ENCODE measurements at places on chromosomes 3 and 15.
A peak's percentile ranks its signal among the peaks of the same experiment; 100 is the strongest.

GRCh38 chr15:63809452-63809851 lies 24.3 kb downstream of the HERC1 start:
- DNase-seq: no peak

DNA sequence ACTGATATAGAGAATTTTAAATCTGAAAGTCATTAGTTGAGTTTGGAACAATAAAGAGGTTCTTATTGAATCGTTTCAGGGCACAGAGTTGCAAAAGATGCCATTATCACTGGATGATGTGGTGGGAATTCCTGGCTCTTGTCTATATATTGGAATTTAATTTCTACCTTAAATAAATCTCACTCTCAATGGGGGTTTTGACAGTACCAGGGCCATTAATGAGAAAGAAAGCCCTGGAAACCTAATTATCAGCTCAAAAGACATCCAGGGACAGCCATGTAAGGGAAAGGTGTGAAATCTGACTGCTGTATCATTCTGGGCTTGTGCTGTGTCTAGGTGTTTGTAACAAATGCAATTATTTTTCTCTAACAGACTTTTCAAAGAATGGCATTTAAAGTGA lies 285.7 kb downstream of the TBL1XR1 start:
- no peak for DNase-seq

- DNase-seq: no peak
These were observed 1.6 kb downstream of the NECTIN3 start for GRCh38 chr3:111073218-111073617.

DNA sequence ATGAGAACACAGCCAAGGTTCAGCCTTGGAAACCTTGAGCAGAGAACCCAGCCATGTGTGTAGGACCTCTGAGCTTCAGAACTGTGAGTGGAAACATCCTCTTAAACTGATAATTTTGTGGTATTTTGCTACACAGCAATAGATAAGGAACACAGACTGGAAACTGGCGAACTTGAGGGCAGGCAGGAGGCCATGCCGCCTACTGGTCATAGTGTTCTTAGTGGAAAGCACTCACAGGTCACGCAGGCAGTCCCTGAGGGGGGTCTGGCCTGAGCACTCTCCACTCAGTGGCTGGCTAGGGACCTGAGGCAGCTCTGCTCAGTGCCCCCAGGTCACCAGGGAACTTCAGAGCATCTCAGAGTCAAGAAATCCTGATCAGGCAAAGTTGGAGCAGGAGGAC lies 9.7 kb upstream of the XIRP1 start:
- DNase-seq: no peak

GRCh38 chr3:38460377-38461270 lies 6.9 kb downstream of the ACVR2B start:
- no peak for DNase-seq

DNA sequence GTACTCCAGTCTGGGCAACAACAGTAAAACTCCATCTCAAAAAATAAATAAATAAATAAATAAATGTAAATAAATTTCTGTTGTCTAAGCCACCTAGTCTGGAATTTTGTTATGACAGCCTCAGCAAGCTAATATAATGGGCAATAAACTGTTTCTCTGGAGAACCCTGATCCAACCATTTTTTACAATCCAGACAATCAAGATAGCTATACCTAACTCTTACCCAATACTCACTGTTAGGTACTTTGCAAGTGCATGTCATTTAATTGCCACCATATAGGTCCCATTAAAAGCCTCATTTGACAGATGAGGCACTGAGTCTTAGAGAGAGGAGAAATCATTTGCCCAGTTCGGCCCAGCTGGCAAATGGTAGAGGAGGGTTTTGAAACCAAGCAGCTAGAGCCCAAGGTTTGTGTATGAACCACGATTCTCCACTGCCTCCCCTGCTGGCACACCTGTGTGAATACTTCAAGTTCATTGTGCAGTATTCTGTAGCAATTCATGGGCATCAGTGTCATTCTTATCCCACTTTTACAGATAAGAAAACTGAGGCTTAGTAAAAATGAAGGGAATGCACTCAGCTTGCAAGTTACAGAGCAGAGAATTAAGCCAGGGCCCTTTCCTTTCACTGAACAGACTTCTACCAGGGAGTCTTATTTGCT lies 107.0 kb upstream of the UBE2E1 start:
- no peak for DNase-seq

- no peak for DNase-seq
These were observed 48.2 kb upstream of the VGLL4 start for GRCh38 chr3:11691767-11692531.

- DNase-seq: no peak
These were observed 28.6 kb downstream of the FAM98B start for GRCh38 chr15:38482572-38482971.

DNA sequence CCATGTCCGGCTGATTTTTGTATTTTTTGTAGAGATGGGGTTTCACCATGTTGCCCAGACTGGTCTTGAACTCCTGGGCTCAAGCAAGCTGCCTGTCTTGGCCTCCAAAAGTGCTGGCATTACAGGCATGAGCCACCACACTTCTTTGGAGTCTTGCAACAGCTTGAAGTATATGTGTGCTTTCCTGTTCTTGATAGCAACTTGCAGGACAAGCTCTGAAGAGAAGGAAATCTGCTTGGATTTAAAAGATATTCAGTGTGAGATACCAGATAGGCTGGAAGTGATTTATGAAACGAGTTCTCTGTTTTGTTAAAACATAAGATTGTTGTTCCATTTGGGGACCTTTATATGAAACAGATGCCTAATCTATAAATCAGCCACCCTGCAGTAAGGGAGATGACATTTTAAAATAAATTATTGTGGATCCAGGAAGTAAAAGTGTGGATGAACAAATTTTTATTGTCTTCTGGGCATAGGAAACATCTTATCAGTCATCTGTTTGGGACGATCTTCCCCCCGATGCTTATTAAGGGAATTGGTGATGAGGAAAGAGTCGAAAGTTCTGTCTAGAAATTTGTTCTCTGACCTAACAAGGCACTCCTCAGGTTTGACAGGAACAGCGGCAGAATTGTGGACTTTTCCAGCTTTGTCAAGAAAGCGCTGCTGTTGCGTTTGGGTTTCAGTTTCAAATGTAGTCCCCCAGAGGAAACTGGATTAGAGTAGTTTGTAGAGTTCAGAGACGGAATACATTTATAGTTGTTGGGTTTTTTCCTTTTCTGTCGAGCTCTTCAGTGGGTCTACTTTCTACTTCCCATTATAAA lies 53.7 kb upstream of the MAGI1 start:
- DNase-seq: no peak

DNA sequence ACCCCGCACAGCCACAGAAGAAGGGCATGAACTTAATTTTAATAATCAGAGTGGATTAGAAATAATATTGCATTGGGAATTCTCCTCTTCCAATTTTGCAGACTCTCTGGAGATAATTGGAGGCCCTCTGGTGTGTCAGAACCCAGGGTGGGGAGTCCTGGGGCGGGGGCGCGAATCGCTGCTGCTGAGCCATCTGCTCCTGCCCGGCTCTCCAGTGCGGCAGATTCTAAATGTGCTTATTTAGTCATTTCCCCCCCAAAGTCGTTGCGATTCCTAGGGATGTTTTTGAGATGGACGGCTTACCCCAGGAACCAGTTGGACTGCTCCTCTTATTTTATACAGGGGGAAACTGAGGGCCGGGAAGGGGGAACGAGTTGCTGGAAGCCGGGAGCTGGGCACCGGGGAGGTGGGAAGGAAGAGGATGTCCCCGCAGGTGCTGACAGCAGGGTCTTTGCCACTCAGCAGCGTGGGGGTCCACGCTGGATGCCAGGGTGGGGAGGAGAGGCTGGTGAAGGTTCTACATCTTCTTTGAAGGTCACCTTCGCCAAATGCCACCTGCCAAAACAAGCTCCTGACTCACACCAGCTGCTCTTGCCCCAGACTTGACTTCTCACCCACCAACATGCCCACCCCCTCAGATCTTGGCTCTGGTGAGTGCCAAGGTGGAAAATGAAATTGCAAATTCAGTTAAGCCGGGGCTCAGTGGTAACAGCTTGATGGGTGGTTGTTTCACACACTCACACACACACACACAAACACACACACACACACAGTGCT lies 91.3 kb upstream of the PRR23E start:
- no peak for DNase-seq

DNA sequence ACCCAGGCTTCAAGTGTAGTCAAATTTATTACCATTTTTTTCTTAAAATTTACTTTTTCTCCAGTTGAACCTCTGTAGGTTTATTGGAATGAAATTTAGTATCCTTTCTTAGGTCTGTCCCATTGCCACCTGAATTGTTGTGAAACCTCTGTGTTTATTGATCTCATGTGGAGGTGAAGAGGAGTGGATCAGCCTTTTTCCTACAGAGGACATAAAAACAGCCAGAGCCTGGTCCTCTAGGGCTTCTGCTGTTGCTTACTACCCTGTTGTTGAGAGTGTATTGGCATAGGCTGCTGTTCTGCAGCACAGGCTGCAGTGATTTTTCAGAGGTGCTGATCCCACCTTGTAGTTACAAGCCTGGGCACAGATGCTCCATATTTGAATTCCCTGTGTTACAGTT lies 44.6 kb downstream of the LRRC28 start:
- DNase-seq: no peak

- no peak for DNase-seq
These were observed 8.4 kb upstream of the NR2C2 start for GRCh38 chr3:14938954-14939353.

DNA sequence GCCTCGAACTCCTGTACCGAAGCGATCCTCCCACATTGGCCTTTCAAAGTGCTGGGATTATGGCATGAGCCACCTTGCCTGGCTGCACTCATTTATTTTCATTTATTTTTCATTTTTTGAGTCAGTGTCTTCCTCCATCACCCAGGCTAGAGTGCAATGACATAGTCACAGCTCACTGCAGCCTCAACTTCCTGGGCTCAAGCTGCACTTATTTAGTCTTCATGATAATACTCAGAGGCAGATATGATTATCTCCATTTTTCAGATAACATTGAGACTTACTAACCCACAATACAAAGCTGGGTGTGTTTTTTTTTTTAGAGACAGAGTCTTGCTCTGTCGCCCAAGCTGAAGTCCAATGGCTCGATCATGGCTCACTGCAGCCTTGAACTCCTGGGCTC lies 10.0 kb downstream of the PRKCI start:
- DNase-seq: no peak

- no peak for DNase-seq
These were observed 407.6 kb downstream of the ZIC1 start for GRCh38 chr3:147816752-147817151.

DNA sequence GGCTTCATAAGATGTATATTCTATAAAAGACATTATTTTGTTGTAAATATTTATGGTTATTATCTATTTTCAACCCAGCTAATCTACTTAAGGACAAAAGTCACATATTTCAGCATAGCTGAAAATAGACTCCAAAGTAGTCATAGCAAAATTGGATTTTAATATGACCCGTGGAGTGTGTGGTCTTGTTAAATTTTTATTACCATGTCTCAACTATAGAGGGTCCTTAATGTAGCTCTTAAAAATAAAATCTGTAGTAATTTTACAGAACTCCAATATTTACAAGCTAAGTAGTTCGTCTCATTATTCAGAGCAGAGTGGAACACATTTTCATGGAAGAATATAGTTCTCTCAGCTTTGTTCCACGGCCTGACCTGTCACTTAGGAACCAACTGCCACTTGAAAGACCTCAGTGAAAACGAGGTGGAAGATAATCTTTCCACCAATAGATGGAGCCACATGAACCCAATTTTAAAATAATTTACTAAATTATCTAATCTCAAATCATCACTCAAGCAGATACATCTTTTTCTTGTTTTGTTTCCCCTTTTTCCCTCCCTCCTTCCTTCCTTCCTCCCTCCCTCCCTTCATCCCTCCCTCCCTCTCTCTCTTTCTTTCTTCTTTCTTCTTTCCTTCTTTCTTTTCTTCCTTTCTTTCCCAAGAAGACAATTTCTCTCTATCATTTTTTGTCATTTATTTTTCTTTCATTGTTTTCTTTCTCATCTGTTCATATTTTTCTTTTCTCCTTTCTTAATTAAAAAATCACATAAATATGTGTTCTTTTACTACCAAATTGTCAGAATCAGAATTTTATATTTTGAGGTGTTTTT lies 97.2 kb downstream of the CLDN1 start:
- peak; percentile 7 for DNase-seq

GRCh38 chr3:127011270-127011992 lies 28.5 kb downstream of the PLXNA1 start:
- no peak for DNase-seq

GRCh38 chr15:94240480-94240879 lies 9.1 kb downstream of the MCTP2 start:
- no peak for DNase-seq

Data from KG1 (cell line).